Type B pancreatic cell (in vitro differentiated cells): ENCODE measurements at places on chromosomes 13 and 19. TPM values are rescaled to one million over a fixed set of nuclear protein-coding genes. Genes with fewer than 3 reads are reported as not detected.

DNA sequence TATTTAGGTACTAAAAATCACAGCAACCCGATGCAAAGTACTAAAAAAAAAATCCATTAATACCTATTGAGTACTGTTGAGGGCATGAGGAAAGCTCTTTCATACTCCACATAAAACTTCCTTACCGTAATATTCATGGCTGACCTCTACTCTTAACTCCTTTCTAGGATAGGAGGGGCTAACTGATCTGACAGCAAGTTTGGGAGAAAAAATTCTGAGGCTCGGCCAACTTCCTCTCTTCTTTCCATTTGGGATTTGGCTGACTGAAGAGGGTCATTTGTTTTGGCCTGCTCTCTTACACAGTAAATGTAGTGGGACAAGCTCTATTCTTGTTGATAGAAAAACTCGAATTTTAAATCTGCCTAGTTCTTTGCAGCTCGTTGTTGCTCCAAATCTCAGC lies 9.4 kb upstream of the USPL1 start:
- DNase-seq: no peak
- no peak overlapping the region for H3K4me3 ChIP-seq
- H3K4me1 ChIP-seq: peaks cover 11% of the 10 kb centered on the region
- peaks cover 3% of the 10 kb centered on the region for H3K36me3 ChIP-seq
- H3K27me3 ChIP-seq: no peaks in the 10 kb centered on the region
- H3K27ac ChIP-seq: no peak overlapping the region

DNA sequence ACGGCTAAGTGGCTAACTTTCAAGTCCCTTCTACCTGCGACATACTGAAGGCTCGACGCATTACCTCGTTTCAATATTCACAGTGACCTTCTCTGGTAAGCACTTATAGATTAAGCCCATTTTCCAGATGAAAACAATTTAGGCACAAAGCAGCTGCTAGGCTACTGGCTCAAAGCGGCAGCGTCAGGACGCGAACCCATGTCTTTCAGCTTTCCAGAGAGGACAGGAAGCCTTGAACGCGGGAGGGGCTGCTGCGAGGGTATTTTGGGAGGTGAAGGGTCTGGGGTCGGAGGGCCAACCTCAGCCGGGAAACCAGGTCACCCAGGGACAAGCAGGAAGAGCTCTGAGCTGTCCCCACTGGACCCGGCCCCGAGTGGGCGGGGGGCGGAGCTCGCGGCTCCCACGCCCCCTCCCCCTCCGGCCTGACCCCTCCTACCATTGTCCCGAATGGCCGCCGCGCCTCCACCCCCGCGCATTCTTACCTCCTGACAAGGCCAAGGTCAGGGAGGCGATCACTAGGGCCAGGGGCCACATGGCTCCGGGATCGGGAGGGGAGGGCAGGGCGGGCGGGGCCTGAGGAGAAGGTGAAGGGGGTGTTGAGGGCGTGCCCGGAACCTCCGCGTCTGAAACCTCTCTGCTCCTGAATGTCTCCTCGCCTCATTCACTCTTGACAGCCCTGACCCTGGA lies at the start of gene KLK13:
KLK13 (minus strand) TSS at position 559 of the 687 bp plus-strand sequence; CDS start at position 534, 25 bp downstream.
- H3K27ac ChIP-seq: no peak within 1 kb of the TSS
- no peaks in the 10 kb centered on the region for H3K4me1 ChIP-seq
- no peaks in the 10 kb centered on the region for H3K36me3 ChIP-seq

GRCh38 chr19:19662344-19662743 lies 1.1 kb downstream of the ATP13A1 start:
- no peaks in the 10 kb centered on the region for H3K27me3 ChIP-seq
- peak overlapping the region; percentile 87 for H3K27ac ChIP-seq
- H3K4me3 ChIP-seq: peak overlapping the region; percentile 95
- H3K36me3 ChIP-seq: peaks cover 3% of the 10 kb centered on the region

GRCh38 chr13:98548230-98548629 lies 28.7 kb downstream of the STK24 start:
- H3K4me1 ChIP-seq: peaks cover 37% of the 10 kb centered on the region
- peak overlapping the region; percentile 71 for H3K27ac ChIP-seq

DNA sequence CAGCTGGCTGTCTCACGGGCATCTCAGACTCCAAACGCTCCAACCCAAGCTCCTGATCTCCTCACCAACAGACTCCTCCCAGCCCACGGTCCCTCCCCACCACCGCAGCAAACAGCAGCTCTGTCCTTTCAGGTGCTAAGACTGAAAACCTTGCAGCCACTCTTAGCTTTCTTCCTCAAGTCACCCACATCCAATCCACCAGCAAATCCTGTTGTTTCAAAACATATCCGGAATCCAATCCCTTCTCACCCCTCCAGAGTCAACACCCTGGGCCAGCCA lies 20.8 kb downstream of the C19orf81 start:
- H3K36me3 ChIP-seq: no peaks in the 10 kb centered on the region
- peaks cover 66% of the 10 kb centered on the region for H3K27me3 ChIP-seq
- no peak for DNase-seq
- H3K4me3 ChIP-seq: no peak overlapping the region
- H3K4me1 ChIP-seq: peaks cover 7% of the 10 kb centered on the region

DNA sequence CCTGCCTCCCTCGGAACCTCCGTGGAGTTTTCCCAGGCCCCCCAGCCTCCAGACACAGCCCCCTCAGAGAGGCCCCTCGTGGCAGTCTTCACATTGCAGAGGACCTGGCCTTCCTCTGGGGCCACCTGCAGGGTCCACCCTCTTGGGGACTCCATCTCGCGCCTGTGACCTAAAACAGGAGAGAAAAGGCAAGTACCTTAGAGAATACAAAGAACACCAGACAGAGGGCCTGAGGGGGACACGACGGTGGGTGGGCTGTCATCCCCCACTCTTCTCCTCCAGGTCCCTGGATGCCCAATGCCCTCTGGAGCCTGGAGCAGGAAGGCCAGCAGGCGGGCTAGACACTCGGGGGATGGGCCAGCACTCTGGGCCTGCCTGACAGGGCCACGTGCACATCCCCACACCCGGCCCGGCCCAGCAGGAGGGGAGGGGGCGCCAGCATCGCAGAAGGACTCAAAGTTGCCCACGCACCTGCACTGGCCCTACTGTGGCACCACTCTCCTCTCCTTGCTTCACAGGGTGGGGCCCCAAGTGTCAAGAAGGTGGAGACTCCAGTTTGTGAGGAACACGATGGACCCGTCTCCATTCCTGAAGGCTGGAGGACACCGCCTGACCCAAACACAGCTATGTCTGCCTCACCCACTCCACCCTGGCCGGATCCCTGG lies 4.3 kb upstream of the A1BG start:
- no peak for DNase-seq
- peaks cover 7% of the 10 kb centered on the region for H3K4me1 ChIP-seq
- H3K36me3 ChIP-seq: no peaks in the 10 kb centered on the region
- no peaks in the 10 kb centered on the region for H3K27me3 ChIP-seq
- no peak overlapping the region for H3K4me3 ChIP-seq

- DNase-seq: no peak
- no peaks in the 10 kb centered on the region for H3K36me3 ChIP-seq
- peaks cover 22% of the 10 kb centered on the region for H3K4me1 ChIP-seq
- H3K4me3 ChIP-seq: no peak overlapping the region
Measured at GRCh38 chr13:24097667-24098066, 62.9 kb upstream of the SPATA13 start.

DNA sequence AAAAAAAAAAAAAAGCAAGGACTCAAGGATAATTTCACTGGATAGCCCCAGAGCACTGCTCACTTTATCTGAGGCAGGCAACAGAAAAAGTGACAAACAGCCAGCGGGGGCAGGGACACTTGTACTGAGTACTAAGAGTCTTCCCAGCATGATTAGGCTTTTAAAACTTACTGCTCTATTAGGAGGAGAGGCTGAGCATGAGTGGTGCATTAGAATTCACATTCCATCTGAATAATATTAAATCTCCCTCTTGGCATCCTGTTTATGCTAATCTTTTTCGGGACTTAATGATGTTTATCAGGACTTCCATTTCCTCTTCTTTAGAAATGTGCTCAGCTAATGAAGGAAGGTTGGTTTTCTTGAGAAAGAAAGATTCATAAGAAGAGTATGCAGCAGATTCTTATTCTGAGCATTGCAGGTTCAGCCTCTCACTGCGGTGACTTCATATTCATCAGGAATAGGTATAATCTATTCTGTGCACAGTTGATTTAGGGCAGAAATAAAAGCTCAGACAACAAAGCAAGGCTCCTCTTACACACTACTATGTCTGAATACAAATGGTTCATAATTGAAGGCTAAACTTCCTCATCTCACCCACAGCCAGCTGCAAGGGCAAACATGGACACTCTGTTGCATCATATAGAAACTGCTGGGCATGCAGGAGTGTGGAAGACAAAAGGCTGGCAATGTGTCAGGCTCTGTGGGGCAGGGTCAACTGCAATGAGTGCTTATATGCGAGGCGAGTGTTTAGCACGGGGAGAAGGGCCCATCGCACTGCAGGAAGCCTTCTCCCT lies 107.0 kb downstream of the KL start:
- H3K4me1 ChIP-seq: peaks cover 53% of the 10 kb centered on the region
- H3K4me3 ChIP-seq: peak overlapping the region; percentile 50
- peak overlapping the region; percentile 9 for H3K27ac ChIP-seq
- DNase-seq: no peak
- peaks cover 4% of the 10 kb centered on the region for H3K36me3 ChIP-seq
- no peaks in the 10 kb centered on the region for H3K27me3 ChIP-seq

GRCh38 chr13:92384410-92384809 lies 842.2 kb upstream of the GPC6 start:
- peaks cover 5% of the 10 kb centered on the region for H3K4me1 ChIP-seq
- H3K4me3 ChIP-seq: no peak overlapping the region
- no peak overlapping the region for H3K27ac ChIP-seq

- no peaks in the 10 kb centered on the region for H3K27me3 ChIP-seq
- no peak overlapping the region for H3K27ac ChIP-seq
- no peak overlapping the region for H3K4me3 ChIP-seq
- no peaks in the 10 kb centered on the region for H3K36me3 ChIP-seq
- no peak for DNase-seq
Measured at GRCh38 chr19:43132696-43133095, 50.2 kb upstream of the PSG2 start.

- no peaks in the 10 kb centered on the region for H3K27me3 ChIP-seq
- no peak for DNase-seq
- no peaks in the 10 kb centered on the region for H3K4me1 ChIP-seq
Measured at GRCh38 chr19:2750808-2751437, 11.1 kb upstream of the SLC39A3 start.

DNA sequence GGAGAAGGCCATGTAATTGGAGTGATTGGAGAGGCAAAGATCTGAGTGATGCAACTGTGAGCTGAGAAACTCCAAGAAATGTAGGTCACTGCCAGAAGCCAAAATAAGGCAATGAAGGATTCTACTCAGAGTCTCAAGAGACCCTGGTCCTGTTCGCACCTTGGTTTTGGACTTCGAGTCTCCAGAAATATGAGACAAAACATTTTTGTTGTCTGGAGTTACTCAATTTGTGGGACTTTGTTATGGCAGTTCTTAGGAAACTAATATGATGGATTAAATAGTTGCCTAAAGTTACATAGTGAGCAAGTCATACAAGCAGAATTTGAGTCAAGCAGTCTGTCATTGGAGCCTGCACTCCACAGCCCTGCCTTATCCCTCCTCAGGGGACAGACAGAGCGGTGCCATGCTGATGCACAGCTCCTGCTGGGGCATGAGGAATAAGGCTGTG lies 104.2 kb downstream of the ITGBL1 start:
- no peak overlapping the region for H3K4me3 ChIP-seq
- H3K27me3 ChIP-seq: peaks cover 10% of the 10 kb centered on the region
- no peak overlapping the region for H3K27ac ChIP-seq

GRCh38 chr13:72163678-72164077 lies 296.7 kb upstream of the DACH1 start:
- H3K27me3 ChIP-seq: no peaks in the 10 kb centered on the region
- no peak for DNase-seq
- H3K36me3 ChIP-seq: no peaks in the 10 kb centered on the region
- H3K27ac ChIP-seq: no peak overlapping the region
- H3K4me3 ChIP-seq: no peak overlapping the region

- peaks cover 5% of the 10 kb centered on the region for H3K36me3 ChIP-seq
- peaks cover 18% of the 10 kb centered on the region for H3K4me1 ChIP-seq
- H3K27me3 ChIP-seq: no peaks in the 10 kb centered on the region
- no peak for DNase-seq
Measured at GRCh38 chr19:6417713-6418561, 6.7 kb downstream of the KHSRP start.

GRCh38 chr19:19821366-19821951 lies at the start of gene ZNF506:
Gene ZNF506 (minus strand): TSS chr19:19821750. CDS start chr19:19821603, 147 bp downstream.
- H3K27me3 ChIP-seq: no peaks in the 10 kb centered on the region
- H3K4me1 ChIP-seq: no peaks in the 10 kb centered on the region
- peak within 1 kb of the TSS; percentile 97 for H3K27ac ChIP-seq
- DNase-seq: peak; percentile 83

CEACAM7 gene
- 4.4 and 8.0 TPM in 2 replicates for total RNA-seq

KLK13 gene
- 1.5 and 4.7 TPM in 2 replicates for total RNA-seq

ZNF549 gene
- total RNA-seq: 8.5 and 9.2 TPM in 2 replicates

FBXO17 gene
- total RNA-seq: 10.6 and 26.0 TPM in 2 replicates

C13orf46 gene
- total RNA-seq: 0.29 TPM in 1 of 2 replicates, not detected in the other

PSG3 gene
- not detected in 2 replicates for total RNA-seq

HIPK4 gene
- 0.12 TPM in 1 of 2 replicates, not detected in the other for total RNA-seq

PRX gene
- 1.2 and 11.7 TPM in 2 replicates for total RNA-seq

GSX1 gene
- not detected in 2 replicates for total RNA-seq

FLT3 gene
- total RNA-seq: not detected in 2 replicates

FGF14 gene
- 4.2 and 6.7 TPM in 2 replicates for total RNA-seq

CEACAM3 gene
- total RNA-seq: not detected in 2 replicates

PLEKHF1 gene
- total RNA-seq: 6.3 and 16.9 TPM in 2 replicates
